ENCODE measurements at places on chromosomes 3 and 15.
A peak's percentile ranks its signal among the peaks of the same experiment; 100 is the strongest.

DNA sequence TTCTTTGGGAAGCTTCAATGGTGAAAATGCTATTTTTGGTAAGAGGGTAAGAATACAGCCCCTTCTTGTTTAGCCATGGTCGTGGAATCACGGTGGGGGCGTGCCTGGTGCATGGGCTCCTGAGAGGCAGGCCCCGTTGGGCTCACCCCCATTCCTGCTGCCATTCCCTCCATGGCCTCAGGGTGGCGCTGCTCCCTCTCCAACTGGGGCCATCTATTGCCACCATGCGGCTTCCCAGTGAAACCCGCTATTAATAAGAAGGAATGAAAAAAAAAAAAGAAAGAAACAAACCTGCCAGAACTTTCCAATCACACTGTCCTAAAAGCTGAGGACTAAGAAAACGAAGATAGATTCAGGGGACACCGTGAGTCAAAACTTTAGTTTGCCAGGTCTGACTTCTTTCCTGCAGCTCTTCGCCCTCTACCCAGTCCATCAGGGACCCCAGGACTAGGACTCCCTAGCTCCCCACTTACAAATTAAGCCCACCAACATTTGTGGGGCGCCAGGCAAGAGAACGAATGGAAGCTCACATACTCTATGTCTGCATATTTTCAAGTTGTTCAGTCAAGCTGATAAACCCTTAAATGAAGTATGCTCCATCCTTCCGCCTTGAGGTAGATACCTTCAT is 30.6 kb upstream of the ABHD2 start:
- peak; percentile 79 for DNase-seq

DNA sequence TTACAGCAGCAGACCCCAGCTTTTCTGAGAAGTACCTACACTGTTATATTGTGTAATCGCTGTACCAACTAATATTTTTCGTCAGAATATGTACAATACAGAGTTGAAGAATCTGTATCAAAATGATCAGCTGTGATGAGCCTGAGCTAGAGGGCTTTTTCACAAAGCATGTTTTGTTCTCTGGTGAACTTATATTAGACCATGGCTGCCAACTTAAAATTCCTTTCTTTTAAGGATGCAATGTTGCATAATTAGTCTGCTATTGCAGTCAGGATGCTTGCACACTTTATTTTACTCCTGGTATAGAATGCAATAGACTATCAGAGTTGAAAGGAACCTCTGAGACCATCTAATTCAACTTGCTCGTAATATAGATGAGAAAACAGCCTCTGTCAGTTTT is 127.8 kb downstream of the RBMS3 start:
- peak; percentile 16 for DNase-seq

DNA sequence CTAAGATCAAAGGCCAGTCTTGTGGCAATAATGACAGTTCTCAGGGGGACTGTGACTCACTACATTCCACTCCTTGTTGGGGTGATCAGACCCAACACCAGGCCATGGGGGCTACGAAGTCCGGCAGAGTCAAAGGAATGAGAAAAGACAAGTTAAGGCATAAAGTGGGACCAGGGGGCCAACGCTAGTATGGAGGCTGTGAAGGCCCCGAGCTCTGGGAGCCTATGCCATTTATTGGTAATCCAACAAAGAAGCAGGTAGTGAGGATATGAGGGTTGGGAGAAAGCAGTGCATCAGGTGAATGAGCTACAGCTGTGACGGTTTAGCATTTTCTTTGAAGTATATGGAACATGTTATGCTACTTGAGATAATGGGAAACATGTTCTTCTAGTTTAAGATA is 104.4 kb upstream of the C2CD4B start:
- DNase-seq, result no peak

GRCh38 chr3:54518011-54518675 is 395.8 kb downstream of the CACNA2D3 start:
- DNase-seq, result no peak

GRCh38 chr15:86001200-86001599 is 78.5 kb upstream of the AGBL1 start:
- DNase-seq, result peak; percentile 94

DNA sequence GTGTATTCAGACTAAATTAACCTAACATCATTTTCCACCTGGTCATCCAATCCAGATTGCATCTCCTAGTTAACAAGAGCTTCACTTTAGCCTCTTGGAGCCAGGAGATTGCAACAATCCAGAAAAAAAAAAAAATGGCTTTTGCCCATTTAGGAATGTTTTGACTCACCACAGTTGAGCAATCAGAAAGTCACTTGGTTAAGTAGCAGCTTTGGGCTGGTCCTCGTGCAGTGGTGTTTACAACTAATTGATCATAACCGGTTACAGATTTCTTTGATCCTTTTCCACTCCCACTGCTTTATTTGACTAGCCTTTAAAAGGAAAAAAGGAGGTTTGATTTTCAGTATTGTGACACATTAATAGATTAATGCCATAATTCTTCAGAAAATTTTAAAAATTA is 688.8 kb upstream of the CCDC54 start:
- DNase-seq, result peak; percentile 37

Data from SK-MEL-5 (cell line).